ENCODE measurements at places on chromosomes 6 and 20. TPM values are rescaled to one million over a fixed set of nuclear protein-coding genes. Genes with fewer than 3 reads are reported as not detected.

Gene BANF2
- not detected for total RNA-seq

Gene NUDT3
- 47.3 TPM for total RNA-seq

Gene TBX18
- total RNA-seq, result 75.2 TPM

Gene GPANK1
- total RNA-seq, result 16.5 TPM

Gene SDC4
- total RNA-seq, result 51.2 TPM

Gene PHACTR1
- 33.9 TPM for total RNA-seq

Gene MATN4
- 0.69 TPM for total RNA-seq

Gene SNX5
- 70.9 TPM for total RNA-seq

Gene IPCEF1
- total RNA-seq, result 4.7 TPM

Gene SLC22A16
- total RNA-seq, result 0.55 TPM

DNA sequence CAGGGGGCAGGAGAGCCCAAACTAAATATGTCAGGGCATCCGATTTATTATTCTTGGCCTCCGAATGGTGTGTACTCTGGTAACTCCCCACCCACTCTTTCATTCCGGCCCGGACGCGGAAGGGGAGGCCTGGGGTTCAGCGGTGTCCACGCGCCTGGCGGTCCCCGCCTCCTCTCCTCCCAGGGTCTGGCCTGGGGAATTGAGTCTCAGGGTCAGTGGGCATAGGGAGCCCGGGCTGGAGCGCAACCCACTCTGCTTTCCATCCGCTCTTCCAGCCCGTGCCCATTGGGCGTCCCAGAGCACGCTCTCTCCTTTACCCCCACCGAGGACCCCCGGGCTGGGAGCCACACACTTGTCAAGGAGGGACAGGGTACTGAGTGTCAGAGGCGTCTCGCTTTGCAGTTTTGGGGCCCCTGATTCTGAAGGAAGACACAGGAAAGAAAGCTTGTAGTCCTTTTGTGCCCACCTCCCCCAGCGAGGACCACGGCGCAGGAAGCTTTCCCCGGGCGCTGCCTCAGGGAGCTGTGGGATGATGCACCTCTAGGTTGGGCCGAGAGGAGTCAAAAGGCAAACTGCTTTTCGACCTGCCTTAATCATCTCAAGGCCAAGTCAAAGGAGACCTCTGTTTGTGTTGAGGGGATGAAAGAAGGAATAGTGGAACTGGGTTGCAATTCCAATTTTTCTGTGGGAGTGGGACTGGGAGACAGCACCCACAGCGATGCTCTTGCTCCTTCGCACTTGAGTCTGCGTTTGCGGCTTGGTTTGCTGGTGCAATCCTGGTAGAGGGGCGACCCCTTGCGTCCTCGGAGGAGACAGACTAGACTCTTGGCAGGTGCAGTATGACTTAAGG lies 2.5 kb downstream of the RSPO3 start:
- peak; percentile 88 for DNase-seq

GRCh38 chr6:138592749-138593123 lies 93.4 kb upstream of the NHSL1 start:
- DNase-seq, result no peak

DNA sequence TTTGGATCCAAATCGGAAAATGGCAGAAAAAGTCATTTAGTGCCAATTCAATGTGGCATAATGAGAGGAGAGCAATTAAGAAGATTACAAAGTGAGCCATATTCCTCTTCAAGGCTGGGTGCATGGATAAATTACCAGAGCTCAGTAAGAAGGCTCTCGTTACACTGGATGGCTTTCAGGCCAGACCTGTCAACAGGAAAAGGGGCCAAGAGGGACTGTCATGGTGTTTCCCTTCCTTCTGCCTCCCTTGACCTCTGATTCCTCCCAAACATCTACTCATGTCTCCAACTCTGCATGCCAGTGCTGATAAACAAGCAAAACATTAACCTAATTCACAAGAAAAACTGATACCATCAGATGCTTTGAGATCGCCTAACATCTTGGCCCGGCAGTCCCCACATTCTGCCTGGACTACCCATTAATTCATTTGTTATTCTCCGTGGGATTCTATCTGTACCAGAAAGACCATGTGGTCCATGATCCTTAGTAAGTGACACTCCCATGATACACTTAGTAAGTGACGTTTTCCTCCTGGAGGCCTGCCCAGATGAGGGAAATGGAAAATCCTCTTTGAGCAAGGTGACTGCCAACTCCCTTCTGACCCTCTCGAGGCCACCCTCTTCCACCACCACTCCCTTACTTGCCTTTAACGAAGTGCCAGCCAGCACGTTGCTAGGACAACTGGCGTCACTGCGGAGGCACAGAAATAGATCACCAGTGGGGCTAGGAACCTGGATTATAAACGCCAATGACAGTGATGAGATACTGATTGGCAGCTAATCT lies 239.2 kb downstream of the GMPR start:
- no peak for DNase-seq

DNA sequence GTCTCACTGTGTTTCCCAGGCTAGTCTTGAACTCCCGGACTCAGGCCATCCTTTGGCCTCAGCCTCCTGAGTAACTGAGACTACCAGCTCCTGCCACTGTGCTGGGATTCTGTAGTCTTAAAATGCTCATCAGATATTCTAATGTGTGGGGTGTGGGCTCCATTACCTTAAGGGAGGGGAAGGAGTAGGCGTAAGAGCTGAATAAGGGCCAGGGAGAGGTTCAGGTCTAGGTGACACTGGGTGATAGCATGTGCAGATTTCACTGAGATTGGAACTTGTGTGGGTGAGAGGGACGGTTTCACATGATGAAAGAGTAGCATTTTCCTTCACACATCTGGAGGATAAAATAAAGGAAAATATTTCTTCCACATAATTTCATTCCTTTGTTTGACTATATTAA lies 8.5 kb downstream of the AKAP12 start:
- no peak for DNase-seq

GRCh38 chr20:34815636-34816035 lies 9.8 kb downstream of the NCOA6 start:
- no peak for DNase-seq

DNA sequence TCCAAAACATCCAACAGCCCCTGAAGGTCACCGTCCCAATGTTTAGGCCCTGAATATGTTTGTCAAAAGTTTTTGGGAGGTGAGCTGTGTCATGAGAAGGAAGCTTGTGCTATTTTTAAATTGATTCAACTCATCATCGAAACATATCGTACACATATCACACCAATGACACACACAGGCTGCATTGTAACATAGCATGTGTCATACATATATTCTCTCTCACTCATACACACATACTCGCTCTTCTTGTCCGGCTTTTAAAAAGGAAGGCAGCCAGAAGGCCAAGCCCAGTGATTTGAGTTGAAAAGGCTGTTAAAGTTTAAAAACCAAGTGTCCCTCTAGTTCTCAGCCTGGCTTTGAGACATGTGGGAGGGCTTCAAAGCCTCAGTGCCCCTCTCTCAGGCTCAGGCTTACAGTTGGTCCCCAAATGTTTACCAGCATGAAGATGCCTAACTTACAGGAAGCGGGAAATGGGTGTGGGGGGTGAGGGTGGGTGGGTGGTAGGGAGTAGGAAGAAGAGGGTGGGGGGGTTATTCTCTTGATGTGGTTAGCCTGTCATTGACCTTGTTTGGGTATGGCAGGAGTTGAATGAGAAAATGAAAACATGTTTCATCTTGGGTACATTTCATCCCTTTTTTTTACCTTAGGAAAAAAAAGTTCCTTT lies 3.3 kb upstream of the PRDM1 start:
- no peak for DNase-seq

DNA sequence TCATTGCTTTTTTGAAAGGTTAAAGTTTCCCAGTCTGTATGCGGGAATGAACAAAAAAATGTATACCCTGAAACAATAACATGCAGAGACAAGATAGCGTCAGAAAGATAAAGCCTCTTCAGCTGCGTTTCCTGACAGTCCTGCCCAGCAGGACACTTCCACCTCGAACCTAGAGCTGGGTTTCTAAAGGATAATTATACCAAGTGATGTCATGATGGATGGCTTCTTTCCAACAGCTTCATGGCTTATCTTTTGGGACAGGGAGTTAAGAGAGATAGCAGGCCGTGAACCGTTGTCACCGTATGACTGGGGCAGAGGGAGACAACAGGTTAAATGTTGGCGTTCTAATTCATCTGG lies 267.6 kb upstream of the SGK1 start:
- no peak for DNase-seq

- DNase-seq, result no peak
Measured at GRCh38 chr6:129726650-129727049, 16.7 kb upstream of the ARHGAP18 start.

- DNase-seq, result no peak
Measured at GRCh38 chr6:73791336-73791735, 95.3 kb downstream of the CD109 start.

DNA sequence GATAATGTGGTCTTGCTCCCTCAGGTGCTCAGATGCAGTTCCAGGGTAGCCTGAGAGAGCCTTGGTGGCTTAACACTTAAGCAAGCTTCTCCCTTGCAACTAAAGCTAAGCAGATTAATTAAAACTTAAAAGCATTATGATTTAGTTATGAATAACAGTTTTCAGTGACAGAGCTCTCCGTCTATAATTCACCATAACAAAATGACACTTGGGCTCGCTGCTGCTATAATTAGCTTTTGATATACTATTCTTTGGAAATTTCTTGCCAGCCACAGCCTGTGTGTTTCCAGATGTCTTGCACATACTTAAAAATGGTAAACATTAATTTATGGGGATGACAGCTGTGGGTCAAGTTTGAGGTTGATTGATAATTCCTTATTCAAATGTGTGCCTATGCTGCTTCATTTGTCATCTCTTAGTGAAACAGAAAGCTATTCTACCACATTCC lies 380.5 kb downstream of the TFAP2B start:
- no peak for DNase-seq

- no peak for DNase-seq
Measured at GRCh38 chr6:89121934-89122333, 4.1 kb upstream of the SRSF12 start.

DNA sequence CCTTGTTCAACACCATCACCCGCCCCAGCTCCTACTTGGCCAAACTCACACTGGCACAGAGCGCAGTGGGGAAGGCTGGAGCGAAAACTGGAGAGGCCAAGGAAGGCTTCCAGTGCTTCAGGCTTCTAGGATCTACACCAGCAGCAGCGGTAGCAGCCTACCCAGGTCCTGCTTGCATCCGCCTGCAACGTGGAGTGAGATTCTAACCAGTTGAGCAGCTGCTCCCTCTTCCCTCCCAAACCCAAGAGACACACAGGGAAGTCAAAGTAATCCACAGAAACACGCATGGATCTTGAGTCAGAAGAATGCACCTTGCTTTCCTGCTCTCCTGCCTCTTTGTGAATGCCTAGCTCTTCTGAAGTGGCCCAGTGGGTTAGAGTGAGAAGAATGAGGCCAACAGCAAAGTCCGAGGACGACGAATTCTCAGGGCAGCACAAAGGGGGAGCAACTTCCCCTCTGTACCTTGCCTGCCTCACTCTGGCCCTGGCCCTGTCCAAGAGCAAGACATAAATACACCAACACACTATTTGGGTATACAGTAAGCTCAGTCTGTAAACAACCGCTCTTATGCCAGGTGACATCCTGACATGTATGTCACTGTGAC lies 95.9 kb upstream of the FOXQ1 start:
- DNase-seq, result no peak

DNA sequence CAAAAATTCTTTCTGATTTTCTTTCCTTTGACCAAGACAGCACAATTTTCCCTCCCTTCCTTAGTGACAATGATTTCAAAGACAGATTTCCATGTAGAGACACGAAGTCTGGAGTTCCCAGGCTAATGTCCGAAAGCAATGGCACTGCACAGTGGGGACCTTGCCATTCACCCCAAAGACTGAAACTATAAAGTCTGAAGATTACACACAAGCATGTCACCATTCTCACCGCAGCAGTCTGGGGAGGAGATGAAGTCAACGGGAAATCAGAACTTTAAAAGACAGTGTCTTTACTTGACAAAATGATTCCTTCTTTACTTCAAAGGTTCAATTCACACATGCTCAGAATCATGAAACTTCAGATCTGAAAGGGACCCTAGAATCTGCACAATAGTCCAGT lies 8.3 kb downstream of the B4GALT5 start:
- no peak for DNase-seq

DNA sequence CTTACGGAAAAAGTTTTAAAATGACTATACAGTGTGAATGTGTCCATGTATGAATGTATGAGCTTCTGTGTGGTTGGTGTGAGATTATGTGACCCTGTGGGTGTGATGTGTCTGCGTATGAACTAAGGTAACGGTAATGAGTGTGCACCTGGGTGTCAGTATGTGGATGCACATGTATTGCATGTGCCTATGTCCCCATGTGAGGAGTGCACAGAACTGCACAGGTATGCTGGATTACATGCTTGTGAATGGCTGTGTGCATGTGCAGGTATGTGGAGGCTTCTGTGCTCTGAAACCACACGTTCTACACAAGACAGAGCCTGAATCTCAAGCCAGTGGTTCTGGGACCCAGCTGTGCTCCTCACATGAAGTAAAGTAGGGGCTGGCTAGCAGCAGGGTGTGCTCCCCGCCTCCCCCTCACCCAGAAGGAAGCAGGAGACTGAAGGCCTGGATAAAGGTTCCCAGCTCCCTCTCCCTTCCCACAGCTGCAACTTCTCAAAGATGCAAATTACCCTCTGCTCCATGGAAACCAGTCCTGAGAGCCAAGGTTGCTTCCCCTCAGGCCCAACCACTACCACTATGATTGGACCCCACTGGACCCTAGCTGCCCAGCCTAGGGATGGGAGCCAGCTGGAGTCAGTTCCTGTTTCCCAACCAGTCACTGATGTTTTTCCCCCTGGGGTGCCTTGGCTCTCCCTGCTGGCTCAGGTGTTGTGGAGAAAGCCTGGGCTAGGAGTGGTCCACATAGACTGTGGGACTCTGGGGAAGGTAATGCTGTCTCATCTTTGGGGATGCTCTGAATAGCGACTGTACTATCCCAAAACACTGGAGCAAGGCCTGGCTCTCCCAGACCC lies 24.8 kb upstream of the SPDEF start:
- no peak for DNase-seq

DNA sequence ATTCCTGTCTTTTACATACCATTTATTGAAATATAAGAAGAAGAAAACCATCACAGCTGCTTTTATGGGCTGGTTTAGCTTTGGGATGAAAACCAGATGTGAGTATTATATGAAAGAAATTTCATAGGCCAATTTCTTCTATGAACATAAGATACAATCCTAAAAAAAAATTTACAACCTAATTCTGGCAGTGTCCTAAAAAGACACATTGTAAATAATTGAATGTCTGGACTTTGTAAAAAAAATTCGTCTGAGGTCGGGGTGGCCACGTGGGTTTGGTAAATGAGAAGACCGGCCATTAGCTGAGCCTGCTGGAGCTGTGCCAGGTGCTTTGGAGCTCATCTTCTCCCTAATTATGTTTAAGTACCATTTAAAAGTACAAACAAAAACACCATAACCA lies 26.8 kb downstream of the DACT2 start:
- no peak for DNase-seq
